ENCODE measurements at places on chromosomes 6 and 20.

GRCh38 chr6:138597336-138597735 lies 98.0 kb upstream of the NHSL1 start:
- no peak for DNase-seq

DNA sequence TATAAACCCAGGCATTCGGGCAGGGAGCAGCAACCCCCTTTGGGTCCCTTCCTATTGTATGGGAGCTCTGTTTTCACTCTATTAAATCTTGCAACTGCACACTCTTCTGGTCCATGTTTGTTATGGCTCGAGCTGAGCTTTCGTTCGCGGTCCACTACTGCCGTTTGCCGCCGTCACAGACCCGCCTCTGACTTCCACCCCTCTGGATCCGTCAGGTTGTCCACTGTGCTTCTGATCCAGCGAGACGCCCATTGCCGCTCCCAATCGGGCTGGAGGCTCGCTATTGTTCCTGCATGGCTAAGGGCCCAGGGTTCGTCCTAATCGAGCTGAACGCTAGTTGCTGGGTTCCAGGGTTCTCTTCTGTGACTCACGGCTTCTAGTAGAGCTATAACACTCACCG lies 111.3 kb downstream of the TMEM170B start:
- DNase-seq, result no peak

- DNase-seq, result no peak
Measured at GRCh38 chr6:29729774-29730328, 6.6 kb downstream of the HLA-F start.

DNA sequence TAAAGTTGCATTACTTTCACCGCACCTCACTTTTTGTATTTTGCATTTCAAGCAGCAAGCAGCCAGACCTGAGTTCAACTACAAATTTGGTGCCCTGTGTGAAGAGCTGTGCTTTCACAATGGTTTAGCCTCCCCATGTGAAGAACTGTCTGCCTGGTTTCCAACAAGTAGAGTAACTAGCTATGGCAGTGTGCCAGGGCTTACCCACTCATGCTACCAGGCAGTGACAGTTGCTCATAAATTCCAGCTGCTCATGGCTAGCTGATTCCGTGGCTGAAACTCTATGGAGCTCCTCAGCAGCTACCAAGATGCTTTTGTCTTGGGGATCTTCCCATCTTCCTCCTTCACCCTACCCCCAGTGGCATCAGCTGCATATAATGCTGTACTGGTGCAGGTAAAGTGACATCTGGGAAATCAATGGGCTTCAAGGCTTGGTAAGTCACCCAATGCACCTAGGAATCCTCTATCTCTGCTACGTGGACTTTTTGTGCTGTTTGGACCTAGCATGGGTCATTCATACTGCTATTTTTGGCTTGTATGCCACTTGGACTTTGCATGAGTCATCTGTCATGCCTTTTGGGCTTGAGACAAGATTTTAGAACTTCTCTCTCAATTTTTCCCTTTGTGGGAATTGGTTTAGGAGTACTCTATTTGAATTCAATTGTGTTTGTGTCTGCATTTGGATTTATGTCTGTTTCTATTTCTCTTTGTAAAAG lies 176.5 kb upstream of the GJE1 start:
- DNase-seq, result no peak

DNA sequence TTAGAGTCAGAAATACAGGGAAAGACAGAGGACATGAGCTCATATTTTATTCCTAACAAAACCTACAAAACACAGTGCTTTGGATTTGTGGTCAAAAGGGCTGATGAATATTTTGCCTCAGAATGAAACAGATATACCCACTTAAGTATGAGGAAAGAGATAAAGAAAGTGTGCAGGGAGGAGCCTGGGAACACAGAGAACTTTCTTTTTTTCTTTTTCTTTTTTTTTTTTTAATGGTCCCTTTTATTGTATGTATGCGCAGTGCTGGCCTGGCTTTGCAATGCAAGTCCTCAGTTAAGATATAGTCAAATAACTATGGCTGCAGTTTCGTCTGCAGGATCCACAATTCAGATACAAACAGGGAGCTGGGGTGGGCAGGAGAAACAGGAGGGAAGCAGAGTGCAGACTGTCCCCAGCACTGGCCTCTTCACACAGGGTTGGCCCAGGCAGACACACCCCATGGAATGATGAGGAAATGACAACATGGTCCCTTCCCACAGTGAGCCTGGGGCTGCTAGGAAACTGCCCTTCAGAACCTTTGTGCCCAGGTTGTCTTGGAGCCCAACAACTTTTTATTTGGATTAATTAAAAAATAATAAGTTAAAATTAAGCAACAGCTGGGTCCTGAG lies 629.8 kb upstream of the AGPAT4 start:
- no peak for DNase-seq

DNA sequence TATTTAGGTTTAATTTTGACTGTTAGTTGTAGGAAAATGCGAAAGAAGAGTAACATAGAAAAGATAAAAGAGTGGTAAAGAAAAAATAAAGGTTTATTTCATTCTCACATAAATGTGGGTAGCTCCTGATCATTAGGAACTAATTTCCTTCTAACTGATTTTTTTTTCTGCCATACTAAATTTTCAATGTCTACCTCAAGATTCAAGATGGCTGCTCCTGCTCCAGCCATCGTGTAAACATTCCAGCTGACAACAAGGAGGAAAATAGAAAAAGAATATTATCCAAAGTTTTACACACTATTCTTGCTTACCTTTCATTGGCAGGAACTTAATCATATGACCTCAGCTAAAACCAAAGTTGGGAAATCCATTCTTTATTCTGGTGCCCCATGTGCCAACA lies 488.2 kb downstream of the LMBRD1 start:
- no peak for DNase-seq

DNA sequence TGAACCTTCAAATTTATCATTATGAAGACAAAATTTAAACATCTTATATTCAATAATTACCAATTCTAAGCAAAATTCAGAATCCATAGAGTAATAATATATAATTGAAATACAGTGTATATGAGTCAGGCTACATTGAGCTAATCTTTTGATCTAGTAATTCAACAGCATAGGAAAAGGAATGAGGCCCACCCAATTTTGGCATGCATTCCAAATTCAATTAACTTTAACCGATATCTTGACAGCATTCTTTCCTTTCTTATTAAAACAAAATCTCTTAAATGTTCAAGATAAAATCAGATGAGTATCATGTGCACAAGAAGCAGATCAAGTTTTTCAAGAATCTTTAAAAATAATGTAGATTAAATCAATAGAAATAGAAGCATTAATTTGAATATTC lies 132.9 kb upstream of the QKI start:
- DNase-seq, result no peak

GRCh38 chr6:11785415-11785773 lies 6.8 kb upstream of the ADTRP start:
- DNase-seq, result no peak

GRCh38 chr20:47227119-47227518 lies 129.4 kb downstream of the ZMYND8 start:
- DNase-seq, result no peak

DNA sequence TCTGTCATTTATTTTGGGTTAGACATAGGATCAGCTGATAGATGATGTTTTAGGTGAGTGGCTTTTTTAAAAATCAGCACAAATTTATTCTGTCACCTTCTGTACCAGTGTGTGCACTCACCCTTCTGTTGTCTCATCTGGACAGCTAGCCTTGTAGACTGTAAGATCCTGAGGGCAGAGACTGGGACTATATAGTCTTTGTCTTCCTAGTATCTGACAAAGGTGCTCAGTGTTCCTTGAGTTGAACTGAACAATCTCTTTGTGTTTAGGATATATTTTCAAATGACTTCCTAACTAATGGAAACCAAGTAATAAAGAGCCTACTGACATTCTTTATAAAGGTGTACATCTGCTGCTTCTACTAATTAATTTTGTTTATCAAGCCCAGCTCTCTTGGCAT lies 3.0 kb downstream of the DCBLD1 start:
- no peak for DNase-seq

DNA sequence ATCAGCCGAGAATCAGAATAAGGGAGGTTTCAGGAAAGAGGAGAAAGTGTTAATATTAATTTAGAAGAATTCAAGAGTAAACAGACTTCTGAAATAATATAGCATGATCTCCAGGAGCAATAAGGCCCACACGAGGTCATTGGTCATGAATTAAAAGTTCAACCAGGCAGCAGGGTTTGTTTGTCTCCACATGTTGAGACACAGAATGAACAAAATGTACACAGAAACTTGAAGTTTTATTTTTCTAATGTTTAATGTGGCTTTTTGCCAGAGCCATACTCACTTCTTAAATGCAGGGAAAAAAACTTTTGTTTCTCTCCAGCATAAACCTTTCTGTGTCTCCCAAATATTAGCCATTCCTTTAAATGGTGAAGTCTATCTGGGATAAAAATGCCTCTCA lies 504.5 kb downstream of the HDGFL1 start:
- no peak for DNase-seq

DNA sequence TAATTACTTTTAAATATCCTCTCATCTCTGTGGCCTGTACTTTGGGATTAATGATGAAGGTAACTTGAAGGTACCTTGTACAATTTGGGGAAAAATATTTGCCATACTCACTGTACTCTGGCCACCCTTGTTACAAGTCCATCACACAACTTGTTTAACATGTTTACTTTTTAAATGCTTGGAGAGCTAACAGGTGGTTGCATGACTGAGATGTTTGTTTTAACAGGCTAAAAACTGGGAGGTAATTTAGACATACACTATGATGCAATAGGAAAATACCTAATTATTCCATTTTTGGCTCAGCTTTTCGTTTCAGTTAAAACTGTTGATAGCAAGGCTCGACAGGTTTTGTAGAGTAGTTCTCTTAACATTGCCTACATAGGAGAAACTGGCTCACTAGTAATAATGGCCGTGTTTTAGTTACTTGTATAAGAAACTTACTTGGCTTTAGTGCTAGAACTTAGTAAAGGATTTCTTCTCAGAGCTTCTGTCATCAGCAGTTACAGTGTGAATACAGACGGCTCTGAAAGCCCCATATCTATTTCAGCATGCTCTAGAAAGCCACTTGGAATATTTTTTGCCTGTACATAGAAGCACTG lies 489.8 kb upstream of the SOX4 start:
- DNase-seq, result no peak

- no peak for DNase-seq
Measured at GRCh38 chr6:117346142-117346930, 79.4 kb downstream of the ROS1 start.

GRCh38 chr6:135329851-135330803 lies 149.0 kb downstream of the MYB start:
- DNase-seq, result no peak

DNA sequence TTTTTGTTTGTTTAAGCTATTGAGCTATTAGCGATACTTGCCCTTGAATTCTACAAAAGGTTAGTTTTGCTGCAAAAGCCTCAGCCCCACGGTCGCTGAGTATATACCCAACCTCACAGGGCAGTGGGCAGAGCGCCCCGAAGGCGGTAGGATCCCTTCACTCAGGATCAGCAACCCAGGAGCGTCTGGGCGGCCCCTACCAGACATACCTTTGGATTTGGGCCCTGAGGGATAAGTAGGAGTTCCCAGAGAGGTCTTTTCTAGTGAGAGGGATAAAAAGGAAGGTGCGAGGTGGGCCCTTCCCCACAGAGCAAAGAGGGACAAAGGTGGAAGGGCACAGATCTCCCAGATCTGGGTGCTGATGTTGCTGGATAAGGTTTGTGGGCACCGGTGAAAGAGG lies 6.1 kb downstream of the SASH1 start:
- DNase-seq, result no peak

- DNase-seq, result no peak
Measured at GRCh38 chr6:116398316-116399010, 27.7 kb downstream of the DSE start.

GRCh38 chr6:25918083-25918683 lies 12.3 kb downstream of the SLC17A2 start:
- no peak for DNase-seq

DNA sequence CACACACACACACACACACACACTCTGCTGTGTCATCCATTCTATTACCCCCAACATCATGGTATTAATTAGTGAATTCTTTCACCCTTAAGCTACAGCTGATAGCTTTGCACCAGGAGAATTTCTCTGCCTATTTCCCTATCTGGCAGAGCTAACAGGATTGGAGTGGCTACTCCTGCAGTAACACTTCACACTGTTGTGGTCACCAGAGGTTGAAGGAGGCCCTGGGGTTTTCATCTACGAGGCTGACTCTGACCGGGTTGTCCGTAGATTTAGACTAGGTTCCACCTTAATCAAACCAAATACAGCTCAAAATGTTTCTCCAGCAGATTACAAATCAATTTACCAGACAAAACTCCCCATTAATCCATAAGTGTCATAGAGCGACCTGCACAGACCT lies 69.2 kb upstream of the RIPOR2 start:
- DNase-seq, result no peak

DNA sequence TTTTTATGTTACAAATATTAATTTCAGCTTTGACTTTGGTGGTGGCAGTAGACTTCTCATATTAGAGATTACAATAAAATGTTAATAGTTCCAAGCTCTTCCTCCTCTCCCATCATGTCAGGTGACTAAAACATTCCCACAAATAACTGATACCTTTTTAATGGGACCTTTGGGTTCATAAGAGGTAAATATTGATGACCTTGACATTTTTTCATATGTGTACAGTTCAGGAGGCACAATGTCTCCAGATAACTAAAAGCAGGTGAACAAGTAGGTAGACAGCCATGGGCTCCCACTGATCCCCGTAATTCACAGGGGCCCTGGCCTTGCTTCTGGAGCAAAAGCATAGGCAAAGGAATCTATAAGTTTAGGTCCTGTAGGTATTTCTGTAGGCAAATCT lies 317.7 kb downstream of the SOX4 start:
- no peak for DNase-seq

DNA sequence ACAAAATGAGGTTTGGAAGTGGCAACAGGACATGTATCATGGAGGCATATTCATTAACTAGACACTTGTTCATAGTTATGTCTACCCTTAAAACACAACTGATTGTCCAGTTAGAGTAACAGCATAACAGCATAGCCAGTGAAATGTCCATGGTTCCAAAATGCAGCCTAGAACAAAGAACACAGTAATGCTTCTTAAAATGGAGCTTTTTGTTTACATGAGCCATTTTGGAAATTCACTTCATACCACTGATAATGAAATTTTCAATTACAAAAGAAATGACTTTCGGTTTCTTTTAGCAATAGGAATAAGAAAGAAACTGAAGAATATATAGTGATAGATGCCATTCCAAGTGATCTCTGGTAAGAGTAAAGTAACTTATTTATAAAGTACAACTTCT lies 111.1 kb upstream of the DST start:
- DNase-seq, result no peak

- no peak for DNase-seq
Measured at GRCh38 chr20:14336686-14337085, 726 bp downstream of the FLRT3 start.

- DNase-seq, result no peak
Measured at GRCh38 chr6:134162932-134163331, 110.5 kb upstream of the SLC2A12 start.
